Progenitor cell of endocrine pancreas (in vitro differentiated cells): ENCODE measurements at places on chromosomes 2 and 18. TPM values are rescaled to one million over a fixed set of nuclear protein-coding genes. Genes with fewer than 3 reads are reported as not detected.

CNTNAP5 gene
- total RNA-seq: 5.3 and 8.9 TPM in 2 replicates

WNT10A gene
- total RNA-seq: not detected in 2 replicates

SYT4 gene
- 4.6 and 4.8 TPM in 2 replicates for total RNA-seq

GKN1 gene
- not detected in 2 replicates for total RNA-seq

CCDC74B gene
- total RNA-seq: 10.7 and 10.9 TPM in 2 replicates

DCDC2C gene
- total RNA-seq: not detected in 2 replicates

DSG4 gene
- total RNA-seq: not detected in 2 replicates

HRH4 gene
- not detected in 2 replicates for total RNA-seq

TCF7L1 gene
- 57.2 and 62.7 TPM in 2 replicates for total RNA-seq

CCDC195 gene
- total RNA-seq: not detected in 2 replicates

CRACDL gene
- total RNA-seq: 1.6 and 2.1 TPM in 2 replicates

SPATA3 gene
- not detected in 2 replicates for total RNA-seq

ITGA6 gene
- 69.5 and 83.8 TPM in 2 replicates for total RNA-seq

FSIP2 gene
- 19.4 and 26.8 TPM in 2 replicates for total RNA-seq

POTEE gene
- 3.3 and 4.7 TPM in 2 replicates for total RNA-seq

PTPN18 gene
- 47.5 and 50.0 TPM in 2 replicates for total RNA-seq

FSHR gene
- 0.44 and 0.74 TPM in 2 replicates for total RNA-seq

GRCh38 chr2:19187323-19188020 is 171.0 kb downstream of the OSR1 start:
- no peaks in the 10 kb centered on the region for H3K4me1 ChIP-seq
- H3K27me3 ChIP-seq: peaks cover 3% of the 10 kb centered on the region
- DNase-seq: no peak
- no peaks in the 10 kb centered on the region for H3K36me3 ChIP-seq

GRCh38 chr2:170815746-170816503 is 762 bp upstream of the GAD1 start:
- H3K27me3 ChIP-seq: peaks cover 83% of the 10 kb centered on the region
- no peak overlapping the region for H3K27ac ChIP-seq
- no peaks in the 10 kb centered on the region for H3K36me3 ChIP-seq
- H3K4me3 ChIP-seq: peak overlapping the region; percentile 40
- peak; percentile 85 for DNase-seq
- peaks cover 24% of the 10 kb centered on the region for H3K4me1 ChIP-seq

- H3K4me3 ChIP-seq: no peak overlapping the region
- no peaks in the 10 kb centered on the region for H3K36me3 ChIP-seq
These were observed 102.4 kb downstream of the DDX1 start for GRCh38 chr2:15693926-15694588.

DNA sequence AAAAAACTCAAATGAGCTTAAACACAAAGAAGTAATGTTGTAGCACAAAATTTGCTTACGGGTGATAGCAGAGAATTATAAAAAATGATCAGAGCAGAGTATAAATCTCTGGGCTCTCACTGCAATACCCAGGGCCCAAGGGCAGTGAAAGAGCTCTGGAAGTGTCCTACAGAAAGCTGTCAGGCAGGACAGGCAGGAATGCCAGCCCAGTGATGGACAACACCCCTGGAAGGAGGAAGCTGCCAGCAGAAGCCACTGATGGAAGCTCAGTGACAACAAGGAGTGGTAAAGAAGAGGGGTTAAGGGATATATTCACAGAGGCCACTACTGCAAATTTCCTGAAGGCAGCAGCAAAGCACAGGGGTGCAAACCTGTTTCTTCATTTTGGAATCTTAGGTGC is 214.9 kb downstream of the L3MBTL4 start:
- no peak for DNase-seq
- H3K27me3 ChIP-seq: no peaks in the 10 kb centered on the region
- no peaks in the 10 kb centered on the region for H3K36me3 ChIP-seq
- H3K4me3 ChIP-seq: no peak overlapping the region
- H3K27ac ChIP-seq: no peak overlapping the region
- no peaks in the 10 kb centered on the region for H3K4me1 ChIP-seq

DNA sequence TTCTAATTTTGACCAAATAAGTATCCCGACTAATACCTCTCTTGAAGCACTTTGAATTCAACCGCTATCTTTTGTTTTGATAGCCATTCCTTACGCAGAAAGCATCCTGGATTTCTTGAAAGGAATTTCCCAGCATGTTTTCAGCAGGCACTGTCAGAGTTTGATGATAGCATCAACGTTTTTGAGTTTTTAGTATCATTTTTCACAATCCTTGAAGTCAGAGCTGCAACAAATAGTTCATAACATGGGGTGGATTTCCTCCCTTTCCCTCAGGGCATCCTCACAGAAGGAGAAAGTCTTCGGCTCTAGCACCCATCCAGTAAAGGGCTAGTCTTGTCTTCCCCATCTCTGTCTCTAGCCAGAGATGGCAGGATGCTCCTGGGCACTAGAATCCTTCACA is 46.2 kb downstream of the ANKRD44 start:
- H3K4me1 ChIP-seq: no peaks in the 10 kb centered on the region
- no peaks in the 10 kb centered on the region for H3K27me3 ChIP-seq
- no peak for DNase-seq
- no peaks in the 10 kb centered on the region for H3K36me3 ChIP-seq
- no peak overlapping the region for H3K4me3 ChIP-seq

GRCh38 chr2:26845021-26845420 is 2.9 kb upstream of the DPYSL5 start:
- peaks cover 2% of the 10 kb centered on the region for H3K4me1 ChIP-seq
- no peak overlapping the region for H3K4me3 ChIP-seq
- H3K27ac ChIP-seq: no peak overlapping the region
- DNase-seq: no peak
- peaks cover 41% of the 10 kb centered on the region for H3K27me3 ChIP-seq

DNA sequence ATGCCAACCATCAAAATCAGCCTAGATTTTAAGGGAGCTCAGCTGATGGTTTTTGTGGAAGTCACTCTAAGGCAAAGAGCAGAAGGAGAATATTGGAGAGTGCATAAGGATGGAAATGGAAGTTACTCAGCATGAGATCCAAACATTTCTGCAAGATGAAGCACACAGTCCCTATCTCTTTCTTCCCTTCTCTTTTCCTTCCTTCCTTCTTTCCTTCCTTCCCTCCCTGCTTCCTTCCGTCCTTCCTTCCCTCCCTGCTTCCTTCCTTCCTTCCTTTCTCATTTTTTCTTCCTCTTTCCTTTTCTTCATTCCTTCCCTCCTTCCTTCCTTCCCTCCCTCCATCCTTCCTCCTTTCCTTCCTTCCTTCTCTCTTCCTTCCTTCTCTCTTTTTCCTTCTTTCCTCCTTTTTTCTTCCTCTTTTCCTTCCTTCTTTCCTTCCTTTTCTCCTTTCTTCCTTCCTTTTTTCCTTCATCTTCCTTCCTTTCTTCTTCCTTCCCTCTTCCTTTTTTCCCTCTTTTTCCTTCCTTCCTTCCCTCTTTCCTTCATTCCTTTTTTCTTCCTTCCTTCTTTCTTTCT is 727.9 kb upstream of the CDH2 start:
- no peaks in the 10 kb centered on the region for H3K36me3 ChIP-seq
- no peak for DNase-seq
- no peaks in the 10 kb centered on the region for H3K27me3 ChIP-seq
- no peaks in the 10 kb centered on the region for H3K4me1 ChIP-seq
- H3K4me3 ChIP-seq: no peak overlapping the region
- no peak overlapping the region for H3K27ac ChIP-seq

GRCh38 chr2:18829251-18829902 is 240.0 kb upstream of the NT5C1B start:
- H3K27me3 ChIP-seq: no peaks in the 10 kb centered on the region
- no peak overlapping the region for H3K4me3 ChIP-seq
- no peak for DNase-seq
- no peaks in the 10 kb centered on the region for H3K36me3 ChIP-seq
- H3K27ac ChIP-seq: peak overlapping the region; percentile 74

GRCh38 chr18:22346401-22346952 is 71.2 kb downstream of the CTAGE1 start:
- H3K4me3 ChIP-seq: peak overlapping the region; percentile 10
- no peak for DNase-seq
- no peaks in the 10 kb centered on the region for H3K36me3 ChIP-seq
- H3K27ac ChIP-seq: no peak overlapping the region

GRCh38 chr2:32711219-32711618 is 83.4 kb downstream of the TTC27 start:
- peaks cover 4% of the 10 kb centered on the region for H3K36me3 ChIP-seq
- no peaks in the 10 kb centered on the region for H3K27me3 ChIP-seq
- no peak overlapping the region for H3K4me3 ChIP-seq
- DNase-seq: no peak

GRCh38 chr2:63488118-63488713 is 100.1 kb downstream of the WDPCP start:
- no peak overlapping the region for H3K4me3 ChIP-seq
- peaks cover 7% of the 10 kb centered on the region for H3K4me1 ChIP-seq
- no peaks in the 10 kb centered on the region for H3K27me3 ChIP-seq
- no peak for DNase-seq
- H3K36me3 ChIP-seq: no peaks in the 10 kb centered on the region

GRCh38 chr2:36397728-36398413 is 42.3 kb downstream of the CRIM1 start:
- no peak overlapping the region for H3K27ac ChIP-seq
- peaks cover 7% of the 10 kb centered on the region for H3K4me1 ChIP-seq
- H3K27me3 ChIP-seq: no peaks in the 10 kb centered on the region

DNA sequence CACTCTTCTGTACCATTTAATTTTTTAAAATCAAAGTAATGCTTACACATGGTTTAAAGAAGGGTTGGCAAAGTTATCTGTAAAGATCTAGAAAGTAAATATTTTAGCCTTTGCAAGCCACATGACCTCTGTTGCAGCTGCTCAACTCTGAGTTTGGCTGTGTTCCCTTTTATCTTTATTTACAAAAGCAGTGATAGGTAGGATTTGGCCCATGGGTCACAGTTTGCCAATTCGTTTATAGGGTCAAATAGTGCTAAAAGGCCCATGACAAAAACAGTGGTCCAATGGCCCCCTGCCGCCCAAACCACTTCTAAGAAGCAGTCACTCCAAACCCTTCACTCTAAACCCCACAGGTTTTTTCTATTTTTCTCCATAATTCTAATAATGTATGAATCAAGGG is 124.8 kb downstream of the PARD3B start:
- peaks cover 8% of the 10 kb centered on the region for H3K36me3 ChIP-seq
- no peak for DNase-seq
- H3K4me3 ChIP-seq: no peak overlapping the region
- peaks cover 24% of the 10 kb centered on the region for H3K4me1 ChIP-seq

GRCh38 chr2:19916385-19916950 is 14.7 kb upstream of the TTC32 start:
- H3K27ac ChIP-seq: no peak overlapping the region
- DNase-seq: no peak
- H3K4me1 ChIP-seq: no peaks in the 10 kb centered on the region
- H3K36me3 ChIP-seq: peaks cover 22% of the 10 kb centered on the region
- no peaks in the 10 kb centered on the region for H3K27me3 ChIP-seq

DNA sequence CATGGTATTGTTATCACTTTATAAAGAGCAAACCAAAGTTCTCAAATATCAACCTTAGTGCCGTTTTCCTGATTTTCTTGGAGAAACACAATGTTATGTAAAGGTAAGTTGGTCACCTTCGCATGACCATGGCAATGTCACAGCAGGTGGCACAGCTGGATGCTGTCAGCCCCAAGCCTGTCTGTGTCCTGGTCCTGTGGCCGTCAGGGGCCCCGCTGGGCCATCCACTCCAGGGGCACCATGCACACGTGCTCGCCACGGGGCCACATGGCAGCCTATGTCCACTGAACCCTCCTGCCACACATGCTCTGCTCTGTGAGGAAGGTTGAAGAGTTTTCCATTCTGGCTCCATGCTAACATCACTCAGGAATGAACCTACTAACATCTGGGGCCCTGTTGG is 85.9 kb downstream of the EIPR1 start:
- no peak overlapping the region for H3K4me3 ChIP-seq
- no peaks in the 10 kb centered on the region for H3K27me3 ChIP-seq
- H3K36me3 ChIP-seq: peaks cover 2% of the 10 kb centered on the region
- H3K27ac ChIP-seq: no peak overlapping the region

- H3K36me3 ChIP-seq: no peaks in the 10 kb centered on the region
- H3K27ac ChIP-seq: no peak overlapping the region
- peaks cover 2% of the 10 kb centered on the region for H3K4me1 ChIP-seq
- peaks cover 16% of the 10 kb centered on the region for H3K27me3 ChIP-seq
- no peak overlapping the region for H3K4me3 ChIP-seq
These were observed 21.4 kb upstream of the RHOB start for GRCh38 chr2:20425371-20425881.

- DNase-seq: no peak
- no peaks in the 10 kb centered on the region for H3K36me3 ChIP-seq
- H3K27me3 ChIP-seq: no peaks in the 10 kb centered on the region
- no peak overlapping the region for H3K27ac ChIP-seq
- H3K4me1 ChIP-seq: peaks cover 6% of the 10 kb centered on the region
These were observed 185.0 kb upstream of the TMEFF2 start for GRCh38 chr2:192379736-192380135.

- no peak for DNase-seq
- H3K27ac ChIP-seq: no peak overlapping the region
These were observed 330.8 kb downstream of the CYP26B1 start for GRCh38 chr2:71816815-71817214.

- no peak for DNase-seq
- H3K27me3 ChIP-seq: no peaks in the 10 kb centered on the region
- H3K4me3 ChIP-seq: no peak overlapping the region
- H3K36me3 ChIP-seq: no peaks in the 10 kb centered on the region
- peaks cover 9% of the 10 kb centered on the region for H3K4me1 ChIP-seq
- no peak overlapping the region for H3K27ac ChIP-seq
These were observed 174.0 kb downstream of the PTGR3 start for GRCh38 chr18:75034937-75035336.

- H3K36me3 ChIP-seq: no peaks in the 10 kb centered on the region
- no peak overlapping the region for H3K27ac ChIP-seq
- H3K4me1 ChIP-seq: peaks cover 2% of the 10 kb centered on the region
- H3K4me3 ChIP-seq: no peak overlapping the region
These were observed 169.6 kb downstream of the KCNS3 start for GRCh38 chr2:18047896-18048657.

DNA sequence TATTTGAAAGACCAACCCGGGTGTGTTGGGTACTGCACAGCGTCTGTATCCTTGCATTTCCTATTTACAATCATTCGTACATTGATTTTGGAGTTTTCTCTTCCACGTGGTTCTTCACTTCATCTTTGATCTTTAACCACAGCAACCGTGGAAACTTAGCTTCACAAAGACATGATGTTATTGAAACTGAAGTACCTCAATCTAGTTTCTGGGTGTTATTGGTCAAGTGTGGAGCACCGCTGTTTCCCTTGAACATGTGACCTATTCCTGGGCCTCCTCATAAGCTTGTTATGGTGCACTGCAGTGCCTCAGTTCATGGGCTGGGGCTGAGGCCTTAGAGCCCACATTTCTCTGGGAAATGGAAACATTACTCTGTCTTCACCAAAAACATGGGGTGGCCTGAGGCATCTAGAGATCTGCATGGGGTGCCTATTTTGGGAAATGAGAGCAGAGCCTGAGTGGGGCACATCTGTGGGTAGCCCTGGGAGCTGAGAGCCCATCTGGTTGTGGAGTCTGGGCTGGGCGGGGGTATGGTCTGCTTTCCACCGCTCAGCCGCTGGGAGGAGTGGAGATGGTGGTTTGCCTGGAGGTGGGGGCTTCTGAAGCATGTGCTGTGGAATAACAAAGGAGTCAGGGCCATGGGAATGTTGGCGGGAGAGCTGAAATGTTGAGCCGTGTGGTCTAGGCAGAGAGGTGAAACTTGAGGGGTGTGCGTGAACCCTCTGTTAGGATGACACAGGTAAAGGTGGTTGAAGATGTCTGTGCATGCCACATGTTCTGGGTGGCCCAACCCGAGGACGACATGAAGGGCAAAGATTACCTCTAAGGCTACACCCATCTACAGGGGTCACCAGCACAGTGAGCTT is 37.4 kb downstream of the ZNF236 start:
- H3K27ac ChIP-seq: peak overlapping the region; percentile 1
- no peak for DNase-seq
- H3K4me1 ChIP-seq: no peaks in the 10 kb centered on the region
- H3K36me3 ChIP-seq: peaks cover 17% of the 10 kb centered on the region

- no peak overlapping the region for H3K27ac ChIP-seq
- no peak for DNase-seq
- peaks cover 3% of the 10 kb centered on the region for H3K36me3 ChIP-seq
- peaks cover 48% of the 10 kb centered on the region for H3K4me1 ChIP-seq
These were observed 2.7 kb downstream of the STARD7 start for GRCh38 chr2:96205888-96206287.
